ENCODE measurements at places on chromosomes 16 and 17.
A peak's percentile ranks its signal among the peaks of the same experiment; 100 is the strongest.

DNA sequence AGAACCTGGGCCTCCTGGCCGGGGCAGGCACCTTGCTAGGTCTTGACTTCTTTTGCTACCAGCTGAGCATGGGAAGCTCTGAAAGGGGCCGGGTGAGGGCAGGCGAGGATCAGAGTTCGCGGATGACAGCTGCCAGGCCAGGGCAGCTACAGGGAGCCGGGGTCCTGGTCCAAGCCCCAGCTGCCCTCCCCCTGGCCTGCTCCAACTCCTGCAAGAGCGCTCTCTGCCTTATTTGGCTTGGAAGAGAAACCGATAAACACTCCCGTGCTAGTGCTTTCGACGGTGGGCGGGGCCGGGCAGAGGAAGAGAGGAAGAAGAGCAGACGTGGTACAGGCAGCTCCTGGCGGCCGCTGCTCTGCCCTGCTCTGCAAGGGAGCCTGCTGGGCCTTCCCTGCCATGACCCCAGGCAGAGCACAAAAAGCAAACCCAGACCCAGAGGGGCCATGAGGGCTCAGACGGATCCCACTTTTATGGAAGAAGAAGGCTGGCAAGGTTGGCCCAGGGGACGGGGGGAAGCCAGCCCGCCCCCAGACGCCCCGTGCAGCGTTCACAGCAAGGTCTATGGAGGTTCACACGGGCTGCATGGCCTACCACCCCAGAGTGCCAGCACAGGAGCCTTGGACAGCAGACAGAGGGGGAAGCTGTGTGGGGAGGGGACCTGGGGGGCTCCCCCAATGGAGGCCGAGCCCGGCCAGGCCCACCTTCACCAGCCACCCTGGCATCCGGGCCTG, 25.6 kb downstream of the PIEZO1 start:
- peak; percentile 84 for DNase-seq

GRCh38 chr17:76691379-76692191, 19.2 kb downstream of the MXRA7 start:
- no peak for DNase-seq

- DNase-seq, result no peak
These were observed 51.8 kb downstream of the VAC14 start for GRCh38 chr16:70749006-70749678.

- no peak for DNase-seq
These were observed 58.9 kb upstream of the EFCAB3 start for GRCh38 chr17:62321451-62321850.

GRCh38 chr17:41510251-41511065, 5.0 kb upstream of the KRT13 start:
- DNase-seq, result no peak

- no peak for DNase-seq
These were observed 2.2 kb downstream of the PLA2G15 start for GRCh38 chr16:68247400-68247799.

DNA sequence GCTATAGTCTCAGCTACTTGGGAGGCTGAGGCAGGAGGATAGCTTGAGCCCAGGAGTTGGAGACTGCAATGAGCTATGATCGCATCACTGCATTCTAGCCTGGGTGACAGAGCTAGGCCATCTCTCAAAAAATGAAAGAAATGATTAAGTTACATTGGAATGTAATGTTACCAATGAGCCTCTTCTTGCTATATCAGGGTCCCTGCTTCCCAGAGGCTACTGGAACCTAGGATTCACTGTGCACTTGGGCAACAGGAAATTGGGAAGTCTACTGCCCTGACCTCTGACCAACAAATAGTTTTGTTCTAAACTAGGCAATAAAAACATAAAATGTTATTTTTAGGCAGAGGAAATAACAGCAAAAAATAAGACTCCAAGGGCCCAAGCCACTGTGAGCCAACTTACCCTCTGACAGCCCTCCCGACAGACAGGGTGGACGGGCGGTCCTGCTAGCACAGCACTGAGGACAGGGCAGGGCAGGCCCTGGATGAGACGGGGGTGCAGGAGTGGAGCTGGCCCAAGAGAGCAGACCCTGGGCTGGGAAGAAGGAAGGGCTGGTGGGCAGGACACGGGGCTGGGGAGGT, 27.5 kb downstream of the NSMCE1 start:
- DNase-seq, result peak; percentile 60

- no peak for DNase-seq
These were observed 1.0 kb downstream of the HOXB2 start for GRCh38 chr17:48543854-48544348.

- no peak for DNase-seq
These were observed 4.4 kb upstream of the PIK3R5 start for GRCh38 chr17:8969901-8970300.

- no peak for DNase-seq
These were observed 3.3 kb upstream of the USP31 start for GRCh38 chr16:23152386-23153178.

GRCh38 chr17:17613708-17614114, 22.2 kb upstream of the PEMT start:
- no peak for DNase-seq

GRCh38 chr17:5019475-5019956, 15.7 kb downstream of the SLC52A1 start:
- no peak for DNase-seq

GRCh38 chr17:42286411-42287221, 1.7 kb upstream of the STAT5A start:
- peak; percentile 61 for DNase-seq

- no peak for DNase-seq
These were observed 3.9 kb downstream of the MRPL28 start for GRCh38 chr16:366476-366875.
